ENCODE measurements at places on chromosomes 12 and 14.

DNA sequence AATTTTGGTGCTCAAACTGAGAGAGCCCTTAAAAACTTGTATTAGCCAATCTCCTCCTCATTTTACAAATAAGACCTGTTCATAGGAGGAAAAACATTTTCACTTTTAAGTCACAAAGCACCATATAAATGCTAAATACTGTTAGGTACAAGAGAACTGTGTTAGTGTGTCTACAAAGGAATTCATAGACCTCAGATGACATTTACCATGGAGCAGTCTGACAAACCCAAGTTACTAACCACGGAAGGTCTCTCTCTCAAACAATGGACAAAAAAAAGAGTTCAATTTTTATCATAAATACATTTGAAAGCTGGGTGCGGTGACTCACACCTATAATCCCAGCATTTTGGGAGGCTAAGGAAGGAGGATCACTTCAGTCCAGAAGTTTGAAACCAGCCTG, 10.0 kb downstream of the SBNO1 start:
- no peak for DNase-seq

DNA sequence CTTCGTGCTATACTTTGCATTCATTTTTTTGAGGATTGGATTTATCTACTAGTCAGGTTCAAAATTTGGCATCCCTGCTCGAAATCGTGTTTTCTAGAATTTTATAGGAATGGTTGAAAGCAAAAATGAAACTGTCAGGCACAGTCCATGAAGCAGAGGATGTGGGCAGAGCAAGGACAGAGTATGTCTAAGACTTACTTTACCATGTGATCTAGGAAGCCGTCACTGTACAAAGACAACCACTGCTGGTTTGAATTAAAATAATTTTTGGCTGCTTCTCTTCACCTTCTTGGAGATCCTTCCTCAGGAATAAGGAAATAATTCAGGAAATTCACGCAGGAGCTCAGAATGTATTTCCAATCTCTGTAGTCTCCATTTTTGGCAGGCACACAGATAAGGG, 31.6 kb upstream of the SGPP1 start:
- DNase-seq: no peak

DNA sequence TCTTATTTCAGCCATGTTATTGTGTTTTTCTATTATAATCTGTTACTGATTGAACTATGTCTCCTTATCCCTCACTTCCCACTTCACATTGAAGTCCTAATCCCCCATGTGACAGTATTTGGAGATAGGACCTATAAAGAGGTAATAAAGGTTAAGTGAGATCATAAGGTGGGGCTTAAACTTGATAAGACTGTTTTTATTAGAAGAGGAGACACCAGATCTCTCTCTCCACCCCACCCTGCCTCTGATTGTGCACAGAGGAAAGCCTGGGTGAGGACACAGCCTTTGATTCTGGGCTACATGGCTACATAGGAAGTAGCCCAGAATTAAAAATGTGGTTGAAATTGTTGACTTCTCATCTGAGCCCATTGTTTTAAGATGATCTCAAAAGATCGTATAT, 414.7 kb downstream of the SLC16A7 start:
- no peak for DNase-seq

- DNase-seq: no peak
Measured at GRCh38 chr14:52150162-52150561, 81.3 kb upstream of the NID2 start.

GRCh38 chr14:51394384-51394783, 154.3 kb downstream of the TMX1 start:
- no peak for DNase-seq

DNA sequence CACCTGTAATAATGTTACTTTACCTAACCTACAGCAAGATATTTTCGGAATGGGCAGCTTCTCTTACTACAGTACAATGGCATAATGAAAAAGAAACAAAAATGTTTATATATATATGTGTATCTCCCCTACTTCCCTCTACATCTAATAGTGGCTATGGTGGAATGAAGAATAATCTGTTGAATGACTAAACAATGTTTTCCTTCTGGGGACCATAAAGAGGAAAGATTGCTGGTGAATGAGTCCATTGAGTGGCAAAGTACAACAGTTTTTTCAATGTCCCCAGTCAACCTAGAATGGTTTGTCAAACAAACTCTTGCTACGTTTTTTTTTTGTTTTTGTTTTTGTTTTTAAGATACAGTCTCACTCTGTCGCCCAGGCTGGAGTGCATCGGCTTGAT, 47.2 kb downstream of the RALGAPA1 start:
- DNase-seq: no peak

GRCh38 chr12:39553476-39553875, 66.1 kb downstream of the ABCD2 start:
- DNase-seq: no peak

GRCh38 chr12:125888921-125889320, 823.7 kb downstream of the AACS start:
- DNase-seq: no peak

- DNase-seq: no peak
Measured at GRCh38 chr12:26512213-26512612, 316.8 kb downstream of the SSPN start.

GRCh38 chr14:66426451-66426850, 59.7 kb upstream of the CCDC196 start:
- DNase-seq: no peak

DNA sequence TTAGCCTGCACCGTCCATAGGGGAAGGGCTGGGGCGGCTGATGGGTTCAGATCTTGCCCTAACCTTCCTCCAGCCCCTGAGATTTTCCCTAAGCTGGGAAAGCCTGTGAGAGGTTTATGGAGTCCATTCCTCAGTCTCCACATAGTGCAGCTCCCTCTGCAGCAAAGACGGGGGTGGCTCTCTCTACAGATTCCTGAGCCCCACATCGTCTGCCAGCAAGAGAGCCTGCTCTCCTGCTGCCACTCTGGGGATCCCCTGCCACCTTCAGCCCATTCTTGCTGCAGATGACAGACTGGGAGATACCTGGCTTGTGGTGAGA, 3.1 kb downstream of the SMIM41 start:
- DNase-seq: no peak

- no peak for DNase-seq
Measured at GRCh38 chr12:9736936-9737705, 4.2 kb upstream of the CLECL1 start.

DNA sequence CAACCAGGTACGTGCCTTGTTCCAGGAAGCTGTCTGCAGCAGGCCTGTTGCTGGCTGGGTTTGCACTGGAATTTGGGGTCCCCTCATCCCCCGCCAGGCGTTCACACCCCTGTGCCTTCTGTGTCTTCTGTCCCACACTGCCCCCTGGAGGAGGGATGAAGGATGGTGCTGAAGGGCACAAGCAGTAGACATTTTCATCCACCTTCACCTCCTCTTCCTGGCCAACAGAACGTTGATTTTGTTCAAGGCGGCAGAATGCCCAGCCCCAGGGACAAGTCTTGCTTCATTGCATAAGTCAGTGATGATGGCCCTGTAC, 122.1 kb downstream of the CALM1 start:
- DNase-seq: no peak

DNA sequence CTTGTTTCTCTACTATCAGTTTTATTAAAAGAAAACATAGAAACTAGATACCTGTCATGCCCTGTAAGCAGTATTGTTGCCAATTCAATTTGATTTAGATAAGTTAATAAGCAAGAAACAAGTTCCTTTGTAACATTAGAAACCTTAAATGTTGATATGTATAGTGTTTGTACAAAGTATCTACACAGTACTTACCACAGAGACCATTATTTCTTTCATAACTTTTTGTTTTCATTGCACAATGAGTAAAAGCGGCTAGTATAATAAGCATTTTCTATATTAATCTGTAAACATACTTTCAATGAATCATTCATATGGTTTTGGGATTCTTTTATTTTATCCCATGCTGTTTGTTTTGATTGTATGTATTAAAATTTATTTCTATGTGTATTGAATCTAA, 305.1 kb downstream of the TTC6 start:
- DNase-seq: no peak

DNA sequence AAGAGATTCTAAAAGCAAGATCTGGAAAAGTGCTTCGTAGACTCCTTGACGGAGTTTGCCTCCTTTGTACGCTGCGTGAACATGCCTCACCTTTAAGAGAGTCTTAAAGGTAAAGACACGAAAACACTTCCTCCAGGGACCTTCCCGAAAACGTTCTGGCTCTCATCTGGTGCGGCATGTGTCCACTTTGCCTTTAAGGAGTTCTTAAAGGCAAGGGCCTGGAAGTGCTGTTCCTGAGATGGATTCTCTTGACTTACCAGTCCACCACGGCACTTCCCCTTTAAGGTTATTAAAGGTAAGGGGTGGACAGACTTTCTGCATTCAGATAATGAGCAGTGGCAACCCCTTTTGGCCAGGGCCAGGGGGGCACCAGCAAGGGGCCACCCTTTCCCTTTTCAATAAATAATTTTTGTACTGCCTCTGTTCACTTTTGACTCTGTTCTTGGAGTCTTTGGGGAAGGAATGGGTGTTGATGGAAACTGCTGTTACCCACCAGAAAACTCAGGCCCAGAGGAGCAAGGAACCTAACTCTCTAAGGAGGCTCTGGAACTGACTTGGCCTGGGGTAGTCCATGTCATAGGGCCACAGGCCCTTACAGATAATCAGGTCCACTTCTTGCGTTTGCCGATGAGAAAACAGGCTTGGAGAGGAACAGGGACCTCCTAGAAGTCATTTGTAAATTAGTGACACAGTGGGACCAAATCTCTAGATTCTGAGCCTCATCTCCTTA, 4.4 kb downstream of the REM2 start:
- peak; percentile 74 for DNase-seq

DNA sequence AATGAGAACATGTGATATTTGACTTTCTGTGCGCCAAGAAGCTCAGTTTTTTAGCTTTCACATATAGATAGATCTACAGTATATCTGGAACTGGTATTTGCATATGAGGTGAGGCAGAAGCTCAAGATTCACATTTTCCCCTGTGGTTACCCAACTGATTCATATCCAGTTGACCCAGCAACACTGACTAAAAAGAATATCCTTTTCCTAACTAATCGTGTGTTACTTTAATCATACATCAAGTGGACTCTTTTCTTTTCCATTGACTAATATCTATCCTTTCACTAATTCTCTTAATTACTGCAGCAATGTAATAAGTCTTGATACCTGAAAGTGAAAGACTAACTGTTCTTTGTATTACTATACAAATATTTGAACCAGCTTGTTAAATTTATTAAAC, 236.1 kb downstream of the AEBP2 start:
- DNase-seq: no peak

- no peak for DNase-seq
Measured at GRCh38 chr12:24364921-24365320, 415.5 kb upstream of the SOX5 start.

DNA sequence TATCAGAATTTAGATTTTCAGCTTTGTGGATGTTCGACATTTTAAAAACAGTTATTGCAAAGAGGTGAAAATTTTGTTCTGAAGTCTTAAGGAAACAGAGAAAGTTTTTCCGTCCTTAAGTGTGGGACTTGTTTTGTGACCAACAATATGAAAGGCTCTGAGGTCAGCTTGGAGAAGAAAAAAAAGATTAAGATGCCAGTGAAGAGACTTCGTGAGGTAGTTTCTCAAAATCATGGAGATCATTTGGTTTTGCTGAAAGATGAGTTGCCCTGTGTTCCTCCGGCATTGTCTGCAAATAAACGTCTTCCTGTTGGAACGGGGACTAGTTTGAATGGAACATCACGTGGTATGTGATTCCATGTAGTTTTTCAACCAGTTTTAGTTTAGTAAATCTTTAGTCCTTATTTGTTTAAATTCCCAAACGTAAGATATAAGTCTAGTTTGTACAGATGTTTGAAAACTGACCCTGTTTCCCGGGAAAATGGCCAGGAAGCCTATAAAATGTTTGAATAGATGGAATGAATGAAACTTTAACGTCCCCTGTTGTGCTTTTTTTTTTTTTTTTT, 682 bp downstream of the KIAA0586 start:
- DNase-seq: no peak

- DNase-seq: no peak
Measured at GRCh38 chr12:75820071-75820470, 211.5 kb downstream of the PHLDA1 start.

DNA sequence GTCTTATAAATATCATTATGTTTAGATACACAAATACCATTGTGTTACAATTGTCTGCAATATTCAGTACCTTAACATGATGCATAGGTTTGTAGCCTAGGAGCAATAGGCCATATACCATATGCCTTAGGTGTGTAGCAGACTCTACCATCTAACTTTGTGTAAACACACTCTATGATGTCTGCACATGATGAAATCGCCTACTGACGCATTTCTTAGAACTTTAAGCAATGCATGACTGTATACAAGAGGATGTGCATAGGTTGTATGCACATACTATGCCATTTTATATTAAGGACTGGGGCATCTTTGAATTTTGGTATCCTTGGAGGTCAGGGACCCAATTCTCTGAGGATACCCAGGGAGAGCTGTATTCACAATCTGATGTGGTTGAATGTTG, 10.1 kb upstream of the BTG1 start:
- DNase-seq: no peak

- no peak for DNase-seq
Measured at GRCh38 chr14:103739793-103740501, 24.3 kb downstream of the ZFYVE21 start.

GRCh38 chr12:132074216-132074615, 69.9 kb downstream of the DDX51 start:
- DNase-seq: no peak
